ENCODE measurements at places on chromosomes 7 and 10. TPM values are rescaled to one million over a fixed set of nuclear protein-coding genes. Genes with fewer than 3 reads are reported as not detected.

CYP3A4 gene
- total RNA-seq: not detected

DNA sequence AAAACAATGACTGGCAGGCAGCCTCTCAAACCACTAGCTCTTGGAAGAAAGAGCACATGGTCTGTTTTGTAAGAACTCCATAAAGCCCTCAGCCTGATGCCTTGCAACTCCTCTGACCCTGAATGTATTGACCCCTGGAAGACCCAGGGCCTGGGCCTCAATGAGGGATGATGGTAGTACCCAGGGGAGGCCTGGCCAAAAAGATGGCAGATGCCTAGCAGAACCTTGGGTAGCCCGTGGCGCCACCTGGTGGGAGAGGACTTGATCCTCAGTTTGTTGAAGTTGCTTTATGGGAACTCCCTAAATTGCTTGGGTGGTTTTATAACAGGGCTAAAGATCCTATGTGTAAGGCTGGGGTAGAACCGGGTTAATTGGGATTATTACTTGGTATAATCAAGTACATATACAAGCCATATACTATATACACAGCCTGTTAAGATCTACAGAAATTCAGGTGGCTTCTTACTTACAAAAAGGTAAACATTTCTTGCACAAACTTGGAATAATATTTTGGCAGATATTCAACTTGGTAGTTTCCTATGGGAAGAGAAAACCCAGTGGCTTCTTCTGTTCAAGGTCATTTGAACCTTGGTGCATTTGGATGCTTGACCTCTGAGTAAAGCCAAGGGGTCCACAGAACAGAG is 95.8 kb upstream of the CACUL1 start:
- H3K4me3 ChIP-seq: no peak overlapping the region
- H3K27me3 ChIP-seq: peaks cover 3% of the 10 kb centered on the region
- no peak overlapping the region for H3K27ac ChIP-seq
- peak; percentile 42 for DNase-seq
- peaks cover 3% of the 10 kb centered on the region for H3K4me1 ChIP-seq
- H3K36me3 ChIP-seq: no peaks in the 10 kb centered on the region

DNA sequence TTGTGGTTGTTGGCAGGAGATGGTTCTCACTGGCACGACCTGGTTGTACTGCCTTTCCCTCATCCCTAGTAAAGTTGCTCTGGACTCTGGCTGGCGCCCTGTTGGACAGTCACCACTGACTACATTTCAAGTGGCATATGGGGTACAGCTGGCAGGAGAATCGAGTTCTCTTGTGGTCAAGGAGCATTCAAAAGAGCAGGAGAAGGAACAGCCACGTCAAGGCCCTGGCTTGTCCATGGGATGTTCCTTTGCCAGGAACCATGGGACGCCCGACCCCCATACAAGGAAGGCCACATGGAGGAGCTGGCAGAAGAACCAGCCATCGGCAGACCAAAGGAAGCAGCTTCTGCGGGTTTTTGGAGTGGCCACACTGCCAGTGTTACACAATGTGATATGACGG is 87.0 kb upstream of the SLC25A13 start:
- H3K27ac ChIP-seq: no peak overlapping the region
- no peak for DNase-seq
- no peaks in the 10 kb centered on the region for H3K4me1 ChIP-seq
- no peaks in the 10 kb centered on the region for H3K36me3 ChIP-seq

GRCh38 chr7:83739527-83739926 is 90.6 kb upstream of the SEMA3E start:
- no peaks in the 10 kb centered on the region for H3K27me3 ChIP-seq
- H3K4me1 ChIP-seq: peaks cover 27% of the 10 kb centered on the region
- no peak overlapping the region for H3K27ac ChIP-seq
- no peak overlapping the region for H3K4me3 ChIP-seq
- no peaks in the 10 kb centered on the region for H3K36me3 ChIP-seq

DNA sequence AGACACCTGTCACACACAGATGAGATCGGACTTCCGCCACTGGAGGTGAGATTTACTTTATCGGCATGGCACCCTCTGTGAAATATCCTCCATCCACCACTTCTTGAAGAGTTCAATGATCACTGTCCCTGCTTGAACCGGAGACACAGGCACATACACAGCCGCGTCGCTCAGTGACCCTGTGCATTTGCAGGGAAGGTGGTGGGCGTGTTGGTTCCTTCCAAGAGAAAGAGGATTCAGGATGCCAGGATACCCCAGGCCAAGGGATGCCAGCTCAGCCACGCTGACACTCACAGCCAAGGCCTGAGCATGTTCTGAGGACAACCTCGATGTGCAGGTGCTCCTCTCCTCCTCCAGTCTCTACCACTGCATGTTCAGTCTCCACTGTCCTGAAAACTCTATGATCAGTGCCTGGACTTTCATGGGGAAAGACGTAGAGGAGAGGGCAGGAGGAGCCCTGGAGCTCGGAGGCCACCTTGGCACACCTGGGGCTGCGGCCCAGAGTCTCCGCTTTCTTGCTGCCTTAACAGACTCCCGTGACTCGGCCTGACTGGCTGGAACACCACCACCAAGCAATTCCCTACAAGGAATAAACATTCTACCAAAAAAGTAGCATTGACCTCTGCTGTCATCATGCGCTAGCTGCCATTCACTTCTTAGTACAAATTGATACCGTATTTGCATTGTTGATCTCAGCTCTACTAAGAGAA is 115.2 kb downstream of the TCERG1L start:
- H3K4me1 ChIP-seq: no peaks in the 10 kb centered on the region
- H3K4me3 ChIP-seq: no peak overlapping the region
- peaks cover 13% of the 10 kb centered on the region for H3K27me3 ChIP-seq
- H3K27ac ChIP-seq: no peak overlapping the region

DNA sequence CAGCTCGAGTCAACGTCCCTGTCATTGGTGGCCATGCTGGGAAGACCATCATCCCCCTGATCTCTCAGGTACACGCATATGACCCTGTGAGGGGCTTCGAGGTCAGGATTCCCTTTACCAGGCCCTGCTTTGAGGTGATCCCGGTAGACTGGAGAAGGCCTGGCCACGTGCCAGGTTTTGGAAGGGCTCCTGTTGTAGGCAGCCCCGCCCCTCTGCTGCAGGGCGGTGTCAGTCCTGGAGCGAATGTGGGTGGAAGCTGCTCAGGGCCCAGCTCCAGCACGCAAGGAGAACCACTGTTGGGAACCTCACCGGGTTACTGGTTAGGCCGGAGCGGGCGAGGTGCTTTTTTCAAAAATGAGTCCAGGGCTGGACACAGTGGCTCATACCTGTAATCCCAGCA is 15.6 kb downstream of the MDH2 start:
- DNase-seq: no peak
- H3K4me1 ChIP-seq: no peaks in the 10 kb centered on the region
- no peaks in the 10 kb centered on the region for H3K27me3 ChIP-seq
- no peak overlapping the region for H3K27ac ChIP-seq

GRCh38 chr10:70267161-70267933 is 16.5 kb downstream of the NPFFR1 start:
- no peak overlapping the region for H3K27ac ChIP-seq
- DNase-seq: no peak
- no peaks in the 10 kb centered on the region for H3K4me1 ChIP-seq
- H3K36me3 ChIP-seq: no peaks in the 10 kb centered on the region

DNA sequence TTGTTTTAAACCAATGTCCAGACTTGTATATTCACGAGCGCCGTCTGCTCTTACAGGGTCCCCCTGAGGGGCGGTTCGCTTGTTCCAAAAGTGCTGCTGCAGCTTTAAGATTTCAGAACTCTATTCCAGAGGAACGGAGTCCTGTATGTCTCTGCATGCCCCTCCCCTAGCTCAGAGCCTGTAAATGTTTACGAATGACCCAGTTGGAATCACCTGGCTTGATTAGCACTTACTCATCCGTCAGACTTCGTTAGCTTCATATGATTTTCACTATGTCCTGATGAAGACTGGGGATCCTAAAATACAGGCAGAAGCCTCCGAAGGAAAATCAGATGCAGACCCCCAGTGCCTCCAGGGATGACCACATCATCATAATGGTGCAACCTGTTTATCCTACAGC is 4.5 kb upstream of the CHST15 start:
- H3K4me3 ChIP-seq: no peak overlapping the region
- peaks cover 53% of the 10 kb centered on the region for H3K27me3 ChIP-seq
- H3K36me3 ChIP-seq: no peaks in the 10 kb centered on the region
- H3K27ac ChIP-seq: no peak overlapping the region

PYROXD2 gene
- total RNA-seq: 15.8 TPM

GRCh38 chr10:35161906-35162305 is 35.3 kb downstream of the CREM start:
- peaks cover 19% of the 10 kb centered on the region for H3K36me3 ChIP-seq
- H3K27ac ChIP-seq: no peak overlapping the region
- DNase-seq: no peak
- no peaks in the 10 kb centered on the region for H3K27me3 ChIP-seq
- no peak overlapping the region for H3K4me3 ChIP-seq

- no peak overlapping the region for H3K27ac ChIP-seq
- no peaks in the 10 kb centered on the region for H3K36me3 ChIP-seq
- H3K4me3 ChIP-seq: no peak overlapping the region
- no peaks in the 10 kb centered on the region for H3K27me3 ChIP-seq
- DNase-seq: no peak
- peaks cover 6% of the 10 kb centered on the region for H3K4me1 ChIP-seq
Measured at GRCh38 chr10:89889606-89890005, 188.2 kb downstream of the KIF20B start.

DNA sequence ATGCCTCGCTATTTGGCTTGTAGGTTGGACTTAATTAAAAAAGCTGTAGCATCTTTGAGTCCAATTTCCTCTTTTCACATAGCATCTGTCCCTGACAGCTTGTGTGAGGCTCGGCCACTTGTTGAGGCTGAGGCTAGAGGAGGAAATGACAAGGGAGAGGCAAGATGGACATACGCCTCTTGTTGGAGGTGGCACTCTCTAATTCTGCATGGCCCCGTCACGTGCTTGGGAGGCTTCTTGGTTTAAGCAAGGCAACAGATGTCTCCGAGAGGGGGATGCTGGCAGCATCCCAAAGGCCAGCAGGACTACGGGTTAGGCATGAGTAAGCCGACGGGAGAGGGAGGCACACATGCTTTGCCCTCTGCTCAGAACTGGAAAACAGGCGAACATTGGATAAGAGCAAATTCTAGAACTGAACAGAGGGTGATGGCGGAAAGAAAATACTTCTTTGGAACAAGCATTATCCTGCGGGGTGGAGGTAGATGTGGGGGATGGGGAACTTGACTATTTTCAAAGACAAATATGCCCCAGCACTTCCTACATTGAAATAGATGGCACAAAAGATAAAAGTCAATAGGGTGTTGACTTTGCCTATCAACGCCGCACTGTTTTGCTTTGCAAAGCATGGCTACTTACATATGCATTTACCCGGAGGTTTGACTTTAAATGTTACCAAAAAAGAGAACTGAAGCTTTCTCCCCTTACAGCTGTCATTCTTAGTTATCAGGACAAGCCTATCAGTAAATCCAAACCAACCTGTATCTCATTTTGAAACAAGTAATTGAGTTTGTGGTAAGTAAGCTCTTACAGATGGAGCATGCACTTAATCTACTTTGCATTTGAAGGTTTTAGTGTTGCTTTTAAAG is 94.8 kb downstream of the CHN2 start:
- H3K4me1 ChIP-seq: peaks cover 38% of the 10 kb centered on the region
- H3K27me3 ChIP-seq: no peaks in the 10 kb centered on the region
- no peak for DNase-seq
- H3K4me3 ChIP-seq: no peak overlapping the region
- H3K36me3 ChIP-seq: no peaks in the 10 kb centered on the region
- no peak overlapping the region for H3K27ac ChIP-seq

PAPOLB gene
- total RNA-seq: 0.07 TPM

DNA sequence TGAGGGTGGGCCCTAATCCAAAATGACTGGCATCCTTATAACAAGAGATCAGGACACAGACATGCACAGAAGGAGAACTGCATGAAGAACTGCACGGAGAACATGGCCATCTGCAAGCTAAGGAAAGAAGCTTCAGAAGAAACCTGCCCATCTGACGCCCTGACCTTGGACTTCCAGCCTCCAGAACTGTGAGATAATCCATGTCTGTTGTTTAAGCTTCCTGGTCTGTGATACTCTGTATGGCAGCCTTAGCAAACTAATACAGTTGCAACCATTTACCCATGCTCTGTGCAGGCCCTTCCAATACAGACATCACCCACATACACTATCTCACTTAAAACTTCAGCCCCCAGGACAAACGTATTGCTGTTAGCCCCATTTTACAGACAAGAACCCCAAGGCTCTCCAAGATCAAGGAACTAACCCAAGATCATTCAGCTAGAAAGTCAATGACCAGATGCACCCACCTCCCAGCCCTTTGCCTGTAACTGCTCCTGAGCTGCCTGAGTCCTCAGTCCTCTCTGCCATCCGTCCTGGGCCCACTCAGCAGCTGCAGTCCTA is 39.7 kb downstream of the DLG5 start:
- H3K27ac ChIP-seq: peak overlapping the region; percentile 97
- H3K4me1 ChIP-seq: peaks cover 72% of the 10 kb centered on the region
- H3K4me3 ChIP-seq: no peak overlapping the region
- peaks cover 4% of the 10 kb centered on the region for H3K36me3 ChIP-seq
- DNase-seq: no peak
- H3K27me3 ChIP-seq: no peaks in the 10 kb centered on the region

ASIC3 gene
- 3.5 TPM for total RNA-seq

All from progenitor cell of endocrine pancreas (in vitro differentiated cells).